Occipital lobe (tissue), 3 donors: ENCODE measurements at places on chromosomes 7 and 10.
A peak's percentile ranks its signal among the peaks of the same experiment; 100 is the strongest.

DNA sequence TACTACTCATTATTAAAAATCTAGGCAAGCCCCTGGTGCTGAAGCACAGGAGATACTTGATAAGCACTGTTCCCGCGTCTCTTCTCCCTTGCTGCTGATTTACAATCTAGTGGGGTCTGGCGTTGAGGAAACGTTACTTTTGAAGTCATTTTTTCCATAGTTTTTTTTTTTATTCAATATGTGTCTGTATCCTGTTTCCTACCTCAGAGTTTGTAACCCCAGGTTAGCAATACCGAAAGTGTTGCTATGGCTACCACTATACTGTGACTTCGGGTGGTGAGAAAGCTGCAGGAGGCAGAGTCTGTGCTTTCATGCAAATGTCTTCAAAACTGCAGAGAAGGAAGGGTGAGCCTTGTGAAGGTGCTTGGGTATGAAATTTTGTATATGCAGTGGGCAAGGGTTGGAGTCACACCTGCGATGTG lies 458.8 kb upstream of the GHITM start:
- DNase-seq, result no peak

DNA sequence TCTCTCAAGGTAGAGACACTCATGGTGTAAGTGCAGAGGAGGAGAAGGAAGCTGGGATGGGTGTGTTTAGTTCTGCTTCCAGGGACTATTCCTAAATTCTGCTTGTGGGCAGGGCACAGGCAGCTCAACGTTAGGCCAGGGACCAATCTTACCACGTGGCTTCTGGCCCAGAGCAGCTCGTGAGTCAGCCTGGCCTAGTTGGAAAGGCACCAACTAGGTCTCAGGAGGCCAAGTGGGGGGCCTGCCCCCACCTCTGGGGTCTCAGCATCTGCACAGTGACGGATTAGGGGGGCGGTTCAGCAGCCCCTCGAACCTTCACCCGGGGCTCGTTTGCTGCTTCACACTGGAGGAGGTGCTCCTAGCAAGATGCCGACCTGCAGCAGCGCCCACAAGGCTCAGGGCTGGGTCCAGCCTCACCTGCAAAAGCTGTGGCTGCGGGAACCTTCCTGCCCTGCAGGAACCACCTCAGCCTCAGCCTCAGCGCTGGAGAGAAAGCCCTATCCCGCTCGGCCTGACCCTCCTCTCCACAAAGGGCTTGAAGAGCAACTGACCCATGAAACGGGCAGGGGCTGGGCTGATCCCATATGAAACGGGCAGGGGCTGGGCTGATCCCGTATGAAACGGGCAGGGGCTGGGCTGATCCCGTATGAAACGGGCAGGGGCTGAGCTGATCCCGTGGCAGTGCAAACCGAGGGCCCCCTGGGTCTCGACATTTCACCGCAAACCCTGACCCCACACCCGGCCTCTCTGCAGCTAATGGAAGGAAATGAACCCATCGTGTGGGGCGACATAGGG lies 447.4 kb downstream of the DNAJB6 start:
- DNase-seq, result no peak

DNA sequence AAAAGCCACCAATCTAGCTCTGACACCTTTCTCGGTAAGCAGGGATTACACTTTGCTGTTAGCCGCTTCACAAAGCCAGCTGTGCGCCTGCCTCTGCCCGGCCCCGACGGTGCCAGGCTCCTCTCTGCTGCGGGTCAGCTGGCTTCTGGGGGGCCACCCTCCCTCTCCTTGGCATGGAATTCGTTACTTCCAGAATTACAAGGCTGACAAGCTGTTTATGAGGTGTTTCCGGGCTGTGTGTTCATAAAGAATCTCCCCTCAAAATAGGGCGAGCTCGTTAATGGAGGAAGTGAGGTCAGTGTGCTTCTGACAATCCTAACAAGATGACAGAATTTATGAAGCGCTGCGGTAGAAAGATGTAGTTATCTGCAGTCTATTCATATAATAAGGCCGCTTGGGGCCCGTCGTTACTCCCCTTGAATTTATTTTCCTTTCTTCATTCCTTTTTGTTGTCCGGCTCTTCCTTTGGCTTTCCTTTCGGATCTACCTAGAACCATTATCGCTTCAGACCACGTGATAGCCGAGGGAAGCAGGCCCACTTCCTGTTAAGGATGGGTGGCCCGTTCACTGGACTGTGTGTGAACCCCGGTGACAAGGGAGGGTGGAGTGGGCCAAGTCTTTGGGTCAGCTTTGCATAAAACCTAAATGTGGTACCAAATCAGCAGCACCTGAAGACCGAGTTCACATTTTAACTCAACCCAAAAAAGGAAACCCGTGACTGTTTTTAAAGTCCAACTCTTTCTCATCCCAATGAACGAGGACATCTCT lies 273.0 kb upstream of the YAE1 start:
- no peak for DNase-seq

GRCh38 chr7:116429986-116430619 lies 69.4 kb upstream of the CAV2 start:
- no peak for DNase-seq

DNA sequence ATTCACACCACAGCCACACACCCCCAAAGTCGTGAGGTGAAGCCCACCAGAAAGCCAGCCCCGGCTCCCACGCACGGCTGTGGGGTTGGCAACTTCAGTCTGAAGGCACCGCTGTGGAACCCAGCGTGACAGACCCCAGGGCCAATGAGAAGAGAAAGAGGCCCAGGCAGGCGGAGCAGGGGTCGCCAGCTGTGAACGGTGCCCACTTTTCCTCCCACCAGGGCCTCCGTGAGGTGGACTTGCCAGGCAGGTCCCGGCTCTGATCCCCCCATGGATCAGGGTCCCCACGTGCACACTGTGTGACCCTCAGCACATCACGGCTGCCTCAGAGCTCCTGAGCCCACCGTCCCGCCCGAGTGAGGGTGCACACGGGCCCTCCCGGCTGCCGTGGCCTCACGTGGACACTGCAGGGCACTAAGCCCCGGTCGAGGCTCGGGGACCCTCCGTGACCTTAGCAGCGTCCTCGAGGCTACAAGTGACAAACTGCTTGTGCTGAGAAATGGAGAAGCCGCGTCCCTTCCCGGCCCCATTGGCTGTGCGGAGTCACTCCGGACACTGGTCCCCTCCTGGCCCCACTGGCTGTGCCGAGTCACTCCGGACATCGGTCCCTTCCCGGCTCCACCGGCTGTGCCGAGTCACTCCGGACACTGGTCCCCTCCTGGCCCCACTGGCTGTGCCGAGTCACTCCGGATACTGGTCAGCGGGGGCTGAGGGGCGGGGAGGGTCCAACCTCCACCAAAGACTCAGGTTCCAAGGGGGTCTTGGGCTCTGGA lies 72.4 kb upstream of the PDGFA start:
- DNase-seq, result no peak

- no peak for DNase-seq
These were observed 66.1 kb downstream of the AMZ1 start for GRCh38 chr7:2754086-2754485.

GRCh38 chr10:27742195-27743011 lies 3.2 kb downstream of the MKX start:
- DNase-seq, result peak; percentile 44

DNA sequence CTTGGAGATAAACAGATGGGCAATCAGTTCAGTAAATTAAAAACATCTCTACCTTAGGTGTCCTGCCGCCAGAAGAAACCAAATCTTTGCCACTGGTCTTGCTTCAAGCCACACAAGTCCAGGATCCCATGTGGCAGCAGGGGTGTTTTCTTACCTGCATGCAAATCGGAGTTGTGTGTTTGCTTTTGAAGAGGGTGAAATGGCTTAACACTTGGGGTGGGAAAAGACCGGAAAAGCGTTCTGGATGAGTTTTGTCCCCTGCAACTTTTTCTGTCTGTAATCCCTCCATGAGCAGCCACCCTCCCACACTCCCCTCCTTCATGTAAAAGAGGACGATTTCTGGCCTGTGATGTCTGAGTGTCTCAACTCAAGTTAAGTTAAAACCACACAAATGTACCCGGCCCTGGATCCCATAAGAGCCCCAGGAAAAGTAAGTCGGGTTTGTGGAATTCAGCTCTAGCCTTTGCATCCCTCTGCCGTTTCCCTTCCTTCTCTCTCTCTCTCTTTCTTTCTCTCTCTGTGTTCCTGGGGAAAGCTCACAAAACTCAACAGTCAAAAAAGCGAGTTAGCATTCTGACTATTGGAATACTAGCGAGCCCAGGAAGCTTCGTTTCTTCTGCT lies 178.5 kb downstream of the TCF7L2 start:
- DNase-seq, result no peak

GRCh38 chr10:24353319-24353718 lies 144.4 kb downstream of the KIAA1217 start:
- no peak for DNase-seq

GRCh38 chr7:36855330-36855729 lies 131.0 kb upstream of the AOAH start:
- no peak for DNase-seq

- DNase-seq, result no peak
These were observed 327.8 kb downstream of the WDR11 start for GRCh38 chr10:121179006-121179405.
